ENCODE measurements at places on chromosomes 1 and 21. TPM values are rescaled to one million over a fixed set of nuclear protein-coding genes. Genes with fewer than 3 reads are reported as not detected.

DNA sequence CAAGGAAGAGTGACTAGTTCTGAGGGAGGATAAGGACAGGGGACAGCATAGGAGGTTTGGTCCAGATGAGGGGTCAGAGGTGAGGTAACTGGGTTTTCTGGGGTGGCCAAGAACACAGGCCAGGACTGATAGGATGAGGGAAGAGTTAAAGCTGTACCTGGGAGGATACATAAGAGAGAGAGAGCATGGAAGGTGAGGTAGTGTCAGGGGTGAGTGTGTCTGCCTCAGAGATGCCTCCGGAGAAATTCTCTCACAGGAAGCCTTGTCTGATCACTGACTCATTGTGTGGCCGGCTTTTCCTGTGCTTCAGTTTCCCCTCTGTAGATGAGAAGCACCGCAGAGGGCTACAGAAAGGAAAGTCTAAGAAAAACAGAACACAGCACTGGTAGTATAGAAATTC lies 40.2 kb downstream of the FASLG start:
- H3K27me3 ChIP-seq, result no peaks in the 10 kb centered on the region
- peak overlapping the region; percentile 54 for H3K27ac ChIP-seq
- H3K36me3 ChIP-seq, result no peaks in the 10 kb centered on the region
- H3K4me1 ChIP-seq, result no peaks in the 10 kb centered on the region
- DNase-seq, result peak; percentile 32
- H3K4me3 ChIP-seq, result no peak overlapping the region

- H3K4me1 ChIP-seq, result no peaks in the 10 kb centered on the region
- H3K27me3 ChIP-seq, result no peaks in the 10 kb centered on the region
- no peak for DNase-seq
- H3K27ac ChIP-seq, result no peak overlapping the region
- H3K4me3 ChIP-seq, result no peak overlapping the region
- no peaks in the 10 kb centered on the region for H3K36me3 ChIP-seq
These were observed 250.5 kb upstream of the POGK start for GRCh38 chr1:166588741-166589140.

DNA sequence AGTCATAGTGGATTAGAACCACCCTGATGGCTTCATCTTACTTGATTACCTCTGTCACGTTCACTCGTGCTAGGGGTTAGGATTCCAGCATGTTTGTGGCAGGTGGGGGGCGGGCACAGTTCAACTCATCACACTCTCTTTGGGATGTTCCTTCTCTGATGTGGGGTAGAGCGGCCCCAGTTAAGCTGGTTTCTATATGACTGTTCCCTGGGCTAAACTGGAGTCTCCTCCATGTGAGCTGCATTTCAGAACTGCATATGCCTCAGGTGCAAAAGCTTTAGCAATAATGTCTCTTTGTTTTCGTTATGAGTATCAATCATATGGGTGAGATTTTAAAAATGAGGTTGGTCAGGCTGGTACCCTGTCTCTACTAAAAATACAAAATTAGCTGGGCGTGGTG lies 393.2 kb downstream of the RPS6KC1 start:
- H3K36me3 ChIP-seq, result no peaks in the 10 kb centered on the region
- DNase-seq, result no peak
- H3K27ac ChIP-seq, result no peak overlapping the region
- no peak overlapping the region for H3K4me3 ChIP-seq
- no peaks in the 10 kb centered on the region for H3K27me3 ChIP-seq

DNA sequence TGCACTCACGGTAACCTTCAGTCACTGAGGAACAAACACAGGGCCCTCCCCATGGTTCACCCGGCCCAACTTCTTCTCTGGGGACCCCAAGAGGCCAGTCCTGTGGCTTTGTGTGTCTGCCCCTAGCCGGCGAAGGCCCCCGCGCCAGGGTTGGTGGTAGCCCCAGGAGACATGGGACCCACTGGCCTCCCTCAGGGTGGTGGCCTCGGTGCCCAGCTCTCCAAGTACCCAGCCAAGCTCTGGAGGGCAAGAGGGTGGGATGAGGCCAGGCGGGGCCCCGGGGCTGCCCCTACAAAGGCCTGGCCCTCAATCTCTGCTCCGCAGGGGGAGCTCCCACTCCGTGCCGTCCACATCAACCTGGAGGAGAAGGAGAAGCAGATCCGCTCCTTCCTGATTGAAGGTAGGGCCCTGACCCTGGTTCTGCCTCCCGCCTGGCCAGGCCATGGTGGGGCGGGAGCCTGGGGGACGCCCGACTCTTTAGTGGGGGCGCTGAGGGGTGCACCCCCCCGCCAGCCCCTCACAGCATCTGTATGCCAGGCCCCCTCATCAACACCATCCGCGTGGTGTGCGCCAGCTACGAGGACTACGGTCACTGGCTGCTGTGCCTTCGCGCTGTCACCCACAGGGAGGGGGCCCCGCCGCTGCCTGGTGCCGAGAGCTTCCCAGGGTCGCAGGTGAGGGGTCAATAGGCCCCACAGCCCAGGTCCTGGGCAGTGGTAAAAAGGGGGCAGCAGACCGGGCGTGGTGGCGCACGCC lies 5.6 kb downstream of the PLEKHN1 start:
- H3K36me3 ChIP-seq, result no peaks in the 10 kb centered on the region
- peaks cover 75% of the 10 kb centered on the region for H3K27me3 ChIP-seq
- peaks cover 13% of the 10 kb centered on the region for H3K4me1 ChIP-seq
- no peak overlapping the region for H3K27ac ChIP-seq
- H3K4me3 ChIP-seq, result no peak overlapping the region
- DNase-seq, result no peak

- no peak overlapping the region for H3K27ac ChIP-seq
- DNase-seq, result no peak
- no peaks in the 10 kb centered on the region for H3K27me3 ChIP-seq
- H3K4me1 ChIP-seq, result no peaks in the 10 kb centered on the region
- no peaks in the 10 kb centered on the region for H3K36me3 ChIP-seq
- no peak overlapping the region for H3K4me3 ChIP-seq
These were observed 42.9 kb upstream of the RRP15 start for GRCh38 chr1:218242171-218242570.

DNA sequence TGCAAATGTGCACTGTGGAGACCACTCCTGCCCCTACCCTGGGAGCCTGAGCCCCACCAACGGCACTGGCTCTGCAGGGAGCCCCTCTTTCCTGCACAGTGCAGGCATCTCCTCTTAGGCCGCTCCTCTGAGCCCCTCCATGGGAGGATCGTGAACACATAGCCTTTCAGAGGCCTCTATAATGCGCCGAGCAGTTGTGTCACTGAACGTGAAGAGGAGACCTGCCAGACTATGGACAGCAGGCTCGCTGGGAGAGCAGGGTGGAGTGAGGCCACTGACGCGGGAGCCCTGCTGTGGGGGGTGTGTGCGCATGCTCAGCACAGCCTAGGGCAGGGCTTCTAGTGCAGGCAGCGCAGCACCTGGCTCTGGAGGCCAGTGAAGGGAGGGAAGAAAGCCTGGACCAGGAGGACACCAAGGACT lies 151.3 kb upstream of the COL6A1 start:
- no peaks in the 10 kb centered on the region for H3K36me3 ChIP-seq
- no peaks in the 10 kb centered on the region for H3K4me1 ChIP-seq
- no peak overlapping the region for H3K27ac ChIP-seq

DNA sequence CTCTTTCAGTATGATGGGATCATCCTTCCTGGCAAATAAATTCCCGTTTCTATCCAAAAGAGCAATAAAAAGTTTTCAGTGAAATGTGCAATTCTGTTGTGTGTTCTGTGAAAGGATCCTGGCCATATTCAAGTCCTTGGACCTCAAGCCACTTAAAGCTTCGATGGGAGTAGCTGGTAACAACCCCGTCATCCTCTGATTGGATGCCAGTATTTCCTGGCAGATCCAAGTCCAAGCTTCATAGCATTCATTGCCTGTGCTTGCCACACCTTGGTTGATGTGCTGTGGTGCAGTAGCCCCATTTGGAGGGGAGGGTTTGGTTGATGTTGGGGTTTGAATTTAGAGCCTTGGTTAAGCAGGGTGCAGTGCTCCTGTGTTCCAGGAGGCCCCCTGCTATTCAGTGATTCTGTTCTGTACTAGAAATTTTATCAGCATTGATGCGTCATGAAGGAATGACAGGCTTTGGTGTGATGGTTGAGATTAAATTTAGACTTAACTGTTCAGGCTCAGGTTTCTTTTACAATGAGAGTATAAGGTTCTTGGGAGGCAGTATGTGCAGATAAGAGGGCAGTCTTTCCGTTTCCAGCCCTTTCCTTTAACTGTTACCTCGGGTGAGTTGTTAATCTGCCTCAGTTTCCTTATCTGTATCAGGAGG lies 4.9 kb downstream of the RPL11 start:
- peaks cover 27% of the 10 kb centered on the region for H3K4me1 ChIP-seq
- no peaks in the 10 kb centered on the region for H3K27me3 ChIP-seq
- H3K4me3 ChIP-seq, result no peak overlapping the region
- no peaks in the 10 kb centered on the region for H3K36me3 ChIP-seq
- peak; percentile 16 for DNase-seq

DNA sequence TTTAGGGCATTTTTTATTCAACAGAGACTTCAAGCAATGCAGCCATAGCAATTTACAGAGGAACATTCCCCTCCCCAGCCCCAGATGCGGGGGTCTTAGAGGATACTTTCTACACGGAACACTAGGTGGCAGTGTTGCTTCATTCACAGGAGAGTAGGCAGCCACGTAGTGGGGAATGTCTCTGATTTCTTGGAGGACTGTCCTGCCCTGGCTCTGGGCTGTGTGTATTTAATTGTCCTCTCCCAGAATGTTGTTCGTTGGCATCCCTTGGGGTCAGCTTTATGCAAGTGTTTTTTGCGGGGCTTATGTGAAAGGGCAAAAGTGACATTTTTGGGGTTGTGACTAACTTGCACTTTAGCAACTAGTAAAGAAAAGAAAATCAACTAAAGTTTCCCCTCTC lies 96.9 kb downstream of the PAPPA2 start:
- DNase-seq, result peak; percentile 21
- H3K4me3 ChIP-seq, result no peak overlapping the region
- peaks cover 3% of the 10 kb centered on the region for H3K4me1 ChIP-seq
- no peaks in the 10 kb centered on the region for H3K27me3 ChIP-seq
- H3K36me3 ChIP-seq, result no peaks in the 10 kb centered on the region

GRCh38 chr21:43361493-43362296 lies 65.2 kb downstream of the SIK1 start:
- no peaks in the 10 kb centered on the region for H3K36me3 ChIP-seq
- peak overlapping the region; percentile 82 for H3K27ac ChIP-seq
- peak overlapping the region; percentile 26 for H3K4me3 ChIP-seq
- no peaks in the 10 kb centered on the region for H3K27me3 ChIP-seq
- peak; percentile 71 for DNase-seq

DNA sequence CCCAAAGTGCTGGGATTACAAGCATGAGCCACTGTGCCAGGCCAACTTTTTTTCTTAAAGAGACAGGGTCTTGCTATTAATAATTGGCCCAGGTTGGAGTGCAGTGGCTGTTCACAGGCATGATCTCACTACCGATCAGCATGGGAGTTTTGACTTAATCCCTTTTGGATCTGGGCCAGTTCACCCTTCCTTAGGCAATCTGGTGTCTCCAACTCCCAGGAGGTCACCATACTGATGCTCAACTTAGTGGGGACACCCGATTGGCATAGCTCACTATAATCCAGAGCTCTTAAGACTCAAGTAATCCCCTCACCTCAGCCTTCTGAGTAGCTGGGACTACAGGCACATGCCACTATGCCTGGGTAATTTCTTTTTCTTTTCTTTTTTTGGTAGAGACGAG lies 64.2 kb upstream of the SCYL3 start:
- H3K36me3 ChIP-seq, result no peaks in the 10 kb centered on the region
- H3K4me3 ChIP-seq, result no peak overlapping the region
- no peaks in the 10 kb centered on the region for H3K4me1 ChIP-seq
- no peaks in the 10 kb centered on the region for H3K27me3 ChIP-seq
- DNase-seq, result no peak

- H3K4me1 ChIP-seq, result peaks cover 43% of the 10 kb centered on the region
- peak overlapping the region; percentile 95 for H3K27ac ChIP-seq
- no peaks in the 10 kb centered on the region for H3K27me3 ChIP-seq
- H3K4me3 ChIP-seq, result peak overlapping the region; percentile 71
These were observed 1.4 kb downstream of the SH3BGRL3 start for GRCh38 chr1:26281091-26281958.

GRCh38 chr1:116270316-116271057 lies 102.6 kb upstream of the ATP1A1 start:
- H3K4me1 ChIP-seq, result no peaks in the 10 kb centered on the region
- H3K4me3 ChIP-seq, result no peak overlapping the region
- H3K36me3 ChIP-seq, result no peaks in the 10 kb centered on the region
- no peak overlapping the region for H3K27ac ChIP-seq

DNA sequence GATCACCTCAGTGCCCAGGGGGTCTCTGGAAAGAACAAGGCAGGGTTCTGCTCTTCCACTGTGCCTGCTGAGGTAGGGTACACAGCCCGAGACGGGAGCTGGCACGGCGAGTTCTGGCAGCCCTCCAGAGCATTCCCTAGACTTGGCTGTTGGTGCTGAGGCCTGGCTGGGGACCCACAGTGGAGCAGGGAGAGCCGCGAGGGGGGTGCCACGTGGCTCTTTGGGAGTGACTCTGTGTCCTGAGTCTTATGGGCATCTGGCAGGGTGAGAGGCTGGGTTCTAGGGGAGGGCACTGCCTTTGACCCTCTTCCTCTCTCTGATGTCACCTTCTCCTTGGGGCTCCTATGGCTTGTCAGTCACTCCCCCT lies 336.4 kb downstream of the CAMTA1 start:
- H3K27me3 ChIP-seq, result no peaks in the 10 kb centered on the region
- H3K36me3 ChIP-seq, result no peaks in the 10 kb centered on the region
- H3K27ac ChIP-seq, result no peak overlapping the region
- peak; percentile 10 for DNase-seq
- no peaks in the 10 kb centered on the region for H3K4me1 ChIP-seq
- H3K4me3 ChIP-seq, result no peak overlapping the region

GRCh38 chr1:154404984-154405746 lies at the start of gene IL6R:
Gene IL6R (plus strand): TSS chr1:154405343. CDS start chr1:154405630, 287 bp downstream.
- peaks cover 30% of the 10 kb centered on the region for H3K4me1 ChIP-seq
- peak within 1 kb of the TSS; percentile 99 for H3K27ac ChIP-seq
- H3K27me3 ChIP-seq, result no peaks in the 10 kb centered on the region

DNA sequence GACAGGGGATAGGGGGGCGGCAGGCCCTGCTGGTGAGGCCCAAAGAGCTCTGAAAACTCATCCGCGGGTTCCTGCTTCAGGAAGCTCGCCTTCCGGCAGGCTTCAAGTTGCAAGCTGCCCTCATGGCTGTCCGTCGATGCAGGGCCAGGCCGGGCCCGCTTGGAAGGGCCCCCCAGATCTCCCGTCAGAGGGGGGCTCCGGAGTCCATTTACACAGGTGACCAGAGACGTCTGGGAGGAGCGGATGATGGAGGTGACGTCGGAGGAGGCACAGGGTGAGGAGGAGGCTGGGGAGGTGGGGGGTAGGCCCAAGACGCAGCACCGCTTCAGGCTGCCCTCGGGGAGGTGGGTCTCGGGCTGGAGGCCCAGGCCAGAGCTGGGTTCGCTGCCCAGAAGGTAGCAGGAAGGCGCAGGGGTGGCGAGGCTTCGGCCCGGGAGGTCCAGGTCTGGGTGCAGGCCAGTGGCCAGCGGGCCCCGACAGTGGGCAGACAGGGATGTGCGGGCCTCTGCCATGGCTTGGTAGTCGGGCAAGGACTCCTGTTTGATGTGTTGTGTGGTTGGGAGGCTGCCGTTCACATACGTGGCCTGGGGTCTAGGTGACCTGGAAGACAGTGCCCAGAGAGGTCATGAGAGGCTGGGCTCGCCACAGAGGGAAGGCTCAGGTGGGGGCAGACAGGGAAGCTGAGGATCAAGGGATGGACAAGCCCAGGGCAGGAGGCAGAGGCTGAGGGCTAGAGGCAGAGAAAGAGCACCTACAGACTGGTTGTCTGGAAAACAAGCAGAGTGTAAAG lies 135.4 kb downstream of the DMRTB1 start:
- no peak for DNase-seq
- H3K27me3 ChIP-seq, result no peaks in the 10 kb centered on the region
- H3K4me1 ChIP-seq, result no peaks in the 10 kb centered on the region
- no peak overlapping the region for H3K27ac ChIP-seq
- no peaks in the 10 kb centered on the region for H3K36me3 ChIP-seq

HSF2BP gene
- total RNA-seq, result not detected

VWA1 gene
- total RNA-seq, result 82.0 TPM

NPHS2 gene
- total RNA-seq, result not detected

C1orf105 gene
- not detected for total RNA-seq

RHCE gene
- total RNA-seq, result not detected

TMEM50B gene
- 70.3 TPM for total RNA-seq
